ENCODE measurements at places on chromosomes 6 and 20. TPM values are rescaled to one million over a fixed set of nuclear protein-coding genes. Genes with fewer than 3 reads are reported as not detected.

DNA sequence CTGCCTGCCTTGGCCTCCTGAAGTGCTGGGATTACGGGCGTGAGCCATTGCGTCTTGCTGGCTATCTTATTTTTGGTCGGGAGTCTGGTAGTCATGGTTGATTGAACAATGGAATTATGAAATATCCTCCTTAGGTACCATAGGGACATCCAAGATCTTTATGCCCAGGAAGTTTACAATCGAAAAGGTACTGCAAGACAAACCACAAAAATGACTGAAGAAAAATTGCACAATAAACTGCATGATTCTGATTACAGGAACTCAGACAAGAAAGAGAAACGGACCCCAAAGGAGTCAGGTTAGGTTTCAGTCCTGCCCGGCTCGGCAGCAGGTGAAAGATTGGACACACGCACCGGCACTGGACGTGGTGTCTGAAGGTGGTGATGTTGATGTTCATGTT lies 5.3 kb downstream of the SLC26A8 start:
- DNase-seq: no peak

GRCh38 chr6:41437604-41438003 lies 102.2 kb downstream of the NCR2 start:
- DNase-seq: no peak

DNA sequence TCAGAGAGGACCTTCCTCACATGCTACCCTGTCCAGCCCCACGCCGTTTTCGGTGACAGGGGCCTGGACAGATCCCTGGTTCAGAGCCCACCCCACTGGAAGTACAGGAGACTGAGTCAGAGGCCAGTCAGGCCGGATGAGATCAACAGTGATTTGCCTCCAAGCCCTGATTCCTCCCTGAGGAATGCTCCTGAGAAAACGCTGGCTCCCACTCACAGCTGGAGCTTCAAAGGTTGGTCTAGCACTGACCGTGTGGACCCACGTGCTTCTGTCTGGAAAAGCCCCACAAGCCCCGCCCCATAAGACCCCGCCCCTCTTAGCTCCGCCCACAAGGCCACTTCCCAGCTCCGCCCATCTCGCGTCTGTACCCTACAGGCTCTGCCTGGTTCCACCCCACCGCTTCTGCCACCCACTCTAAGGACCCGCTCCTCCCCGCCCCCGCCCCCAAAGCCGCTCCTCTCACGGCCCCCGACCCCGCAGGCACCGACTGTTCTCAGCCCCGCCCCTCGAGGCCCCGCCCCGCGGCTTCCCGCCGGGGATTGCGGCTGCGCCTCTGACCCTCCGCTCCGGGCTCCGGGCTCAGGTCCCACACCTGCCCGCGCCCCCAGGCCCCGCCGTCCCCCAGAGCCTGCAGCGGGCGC lies 64.9 kb upstream of the BHLHE23 start:
- no peak for DNase-seq

DNA sequence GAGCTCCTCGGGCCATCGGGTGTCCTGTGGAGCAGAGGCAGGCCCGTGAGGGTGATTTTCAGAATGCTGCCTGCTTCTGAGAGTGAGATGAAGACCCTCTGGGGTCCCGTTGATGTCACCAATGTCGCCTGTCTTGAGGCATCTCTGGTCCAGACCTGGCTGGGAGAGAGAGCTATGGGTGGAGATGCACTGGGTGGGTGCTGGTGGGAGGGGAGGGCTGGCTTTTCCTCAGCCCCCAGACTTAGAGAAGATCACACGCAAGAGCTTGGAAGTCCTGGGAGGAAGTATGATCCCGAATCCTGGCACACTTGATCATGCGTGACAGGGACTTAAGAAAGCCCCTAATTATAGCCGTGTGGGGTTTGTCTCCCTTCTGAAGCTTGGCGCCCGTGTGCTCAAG lies 103.2 kb upstream of the CD93 start:
- DNase-seq: no peak

DNA sequence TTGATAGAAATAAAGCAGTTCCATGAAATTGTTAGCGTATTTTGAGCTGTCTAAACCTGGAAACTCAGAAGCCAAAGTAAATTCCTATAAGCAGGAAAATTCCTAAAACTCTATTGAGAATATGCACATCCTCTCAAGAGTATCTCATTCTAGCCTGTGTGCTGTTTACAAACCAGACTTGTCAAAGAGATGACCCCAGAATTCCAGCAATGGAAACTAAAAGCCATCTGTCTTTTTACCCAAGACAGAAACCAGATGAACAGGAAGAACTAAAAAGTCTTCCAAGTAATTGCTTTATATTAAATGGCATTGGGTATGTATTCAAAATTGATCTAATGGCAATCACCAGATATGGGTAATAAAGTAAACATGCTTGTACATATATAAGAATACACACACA lies 92.6 kb downstream of the COL19A1 start:
- DNase-seq: no peak

DNA sequence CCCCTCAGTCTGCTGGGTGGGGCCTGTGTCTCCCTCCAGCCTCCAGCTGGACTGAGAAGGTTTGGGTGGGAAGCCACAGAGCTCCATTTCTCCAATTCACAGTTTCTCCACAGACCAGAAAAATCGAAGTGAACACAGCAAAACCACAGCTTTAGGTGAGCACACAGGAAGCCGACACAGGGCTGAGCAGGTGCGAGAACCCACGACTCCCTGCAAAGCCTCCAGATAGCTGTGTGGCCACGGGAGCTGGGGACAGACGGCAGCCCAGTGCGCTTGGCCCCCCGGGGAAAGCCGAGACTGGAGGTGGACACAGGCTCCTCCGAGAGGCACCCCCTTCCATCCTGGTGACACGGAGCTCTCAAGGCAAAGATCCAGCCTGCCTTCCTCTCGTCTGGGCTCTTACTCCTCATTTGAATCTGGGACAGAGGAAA lies 29.0 kb upstream of the MPC1 start:
- DNase-seq: no peak

- no peak for DNase-seq
These were observed 1.0 kb downstream of the CABLES2 start for GRCh38 chr20:62405981-62406513.

DNA sequence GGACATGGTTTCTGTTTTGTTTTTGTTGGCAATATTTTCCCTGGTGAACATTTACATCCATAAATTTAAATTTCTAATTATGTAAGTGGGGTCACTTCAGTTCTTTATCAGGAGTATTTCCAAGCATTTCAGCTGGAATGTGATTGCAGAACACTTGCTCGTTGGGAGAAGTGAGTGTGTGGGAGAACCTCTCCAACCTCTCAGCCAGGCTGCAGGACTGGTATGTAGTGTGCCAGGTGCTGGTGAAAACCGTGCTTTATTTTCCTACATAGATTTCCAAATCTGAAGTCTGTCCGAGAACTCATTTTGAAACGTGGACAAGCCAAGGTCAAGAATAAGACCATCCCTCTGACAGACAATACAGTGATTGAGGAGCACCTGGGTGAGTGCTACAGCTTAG lies 6.3 kb downstream of the RPL7L1 start:
- DNase-seq: no peak

GRCh38 chr6:155248008-155249001 lies 15.5 kb upstream of the CLDN20 start:
- DNase-seq: no peak

DNA sequence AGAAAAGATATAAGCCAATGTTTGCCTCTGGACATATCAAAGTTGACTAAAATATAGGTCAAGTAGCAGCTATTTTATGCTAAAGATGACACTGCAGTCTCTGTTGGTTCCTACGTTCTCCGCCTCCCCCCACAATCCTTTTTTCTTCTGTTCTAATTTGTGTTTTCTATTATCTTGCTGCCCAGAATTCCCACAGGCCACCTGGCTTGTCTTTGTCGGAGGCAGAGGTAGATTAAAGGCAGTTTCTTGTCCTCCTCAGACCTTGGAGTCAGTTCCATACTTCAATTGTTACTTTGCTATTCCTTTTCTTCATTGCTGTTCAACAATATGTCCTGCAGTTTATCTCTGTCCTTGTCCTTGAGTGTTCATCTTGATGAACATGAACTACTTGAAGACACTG lies 3.6 kb upstream of the ELOVL5 start:
- no peak for DNase-seq

DNA sequence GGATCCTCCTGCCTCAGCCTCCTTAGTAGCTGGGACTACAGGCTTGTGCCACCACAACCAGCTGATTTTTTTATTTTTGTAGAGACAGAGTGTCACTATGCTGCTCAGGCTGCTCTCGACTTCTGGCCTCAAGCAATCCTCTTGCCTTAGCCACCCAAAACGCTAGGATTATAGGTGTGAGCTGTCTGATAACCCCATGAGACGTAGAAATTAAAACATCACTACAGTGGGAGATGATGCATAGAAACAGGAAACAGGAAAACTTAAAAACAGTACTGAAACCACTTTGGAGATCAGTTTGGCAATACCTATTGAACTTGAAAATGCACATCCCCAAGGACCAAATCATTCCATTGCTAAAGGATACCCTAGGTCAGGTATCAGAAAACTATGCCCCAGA lies 10.8 kb downstream of the SENP6 start:
- no peak for DNase-seq

DNA sequence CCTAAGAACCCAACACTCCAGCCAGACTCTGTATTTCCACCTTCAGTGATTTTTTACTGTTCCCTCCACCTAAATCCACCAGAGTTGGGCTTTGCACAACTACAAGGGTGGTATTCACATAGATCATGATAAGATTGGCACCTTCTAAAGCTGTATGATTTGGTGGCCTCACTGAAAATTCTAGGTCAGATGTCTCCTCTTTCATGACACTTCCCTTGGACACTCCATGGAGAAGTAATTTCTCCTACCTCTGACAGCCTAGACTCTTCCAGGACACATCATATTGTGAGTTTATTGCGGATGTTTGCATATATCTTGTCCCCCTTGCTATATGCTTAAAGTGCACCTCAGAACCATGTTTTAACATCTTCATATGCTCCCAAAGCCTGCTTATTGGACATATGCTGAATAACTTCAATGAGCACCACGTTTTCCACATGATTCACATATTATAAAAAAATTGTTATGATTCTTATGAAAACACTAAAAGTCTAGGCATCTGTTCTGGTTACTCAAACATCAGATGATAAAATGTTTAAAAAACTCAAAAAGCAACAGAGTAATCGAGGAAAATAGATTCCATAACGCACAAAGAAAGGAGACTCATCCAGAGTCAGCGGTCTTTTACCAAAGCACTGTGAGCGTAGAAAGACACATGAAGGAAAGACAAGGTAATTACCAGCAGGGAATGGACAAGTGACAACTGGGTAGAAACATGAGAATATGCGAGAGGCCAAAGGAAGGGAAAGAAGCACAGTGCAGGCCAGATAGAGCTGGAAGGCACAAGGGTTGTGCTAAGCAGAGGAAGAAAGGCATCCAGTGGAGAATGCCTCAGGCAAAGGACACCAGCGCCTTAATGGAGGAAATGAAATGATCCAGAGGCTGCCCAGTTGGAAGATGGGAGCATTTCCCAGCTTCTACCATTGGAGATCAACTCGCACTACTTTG lies 46.5 kb downstream of the KIF16B start:
- DNase-seq: no peak

DNA sequence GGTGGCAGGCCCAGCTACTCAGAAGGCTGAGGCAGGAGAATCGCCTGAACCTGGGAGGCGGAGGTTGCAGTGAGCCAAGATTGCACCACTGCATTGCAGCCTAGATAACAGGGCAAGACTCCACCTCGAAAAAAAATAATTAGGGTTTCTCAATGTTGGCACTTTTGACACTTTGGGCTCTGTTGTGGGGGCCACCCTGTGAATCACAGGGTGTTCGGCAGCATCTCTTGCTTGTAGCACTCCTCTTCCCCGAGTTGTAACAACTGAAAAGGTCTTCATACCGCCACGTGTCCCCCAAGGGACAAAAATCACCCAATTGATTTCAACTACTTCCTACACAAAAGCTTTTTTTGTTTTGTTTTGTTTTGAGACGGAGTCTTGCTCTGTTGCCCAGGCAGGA lies 53.2 kb upstream of the NFATC2 start:
- DNase-seq: no peak

DNA sequence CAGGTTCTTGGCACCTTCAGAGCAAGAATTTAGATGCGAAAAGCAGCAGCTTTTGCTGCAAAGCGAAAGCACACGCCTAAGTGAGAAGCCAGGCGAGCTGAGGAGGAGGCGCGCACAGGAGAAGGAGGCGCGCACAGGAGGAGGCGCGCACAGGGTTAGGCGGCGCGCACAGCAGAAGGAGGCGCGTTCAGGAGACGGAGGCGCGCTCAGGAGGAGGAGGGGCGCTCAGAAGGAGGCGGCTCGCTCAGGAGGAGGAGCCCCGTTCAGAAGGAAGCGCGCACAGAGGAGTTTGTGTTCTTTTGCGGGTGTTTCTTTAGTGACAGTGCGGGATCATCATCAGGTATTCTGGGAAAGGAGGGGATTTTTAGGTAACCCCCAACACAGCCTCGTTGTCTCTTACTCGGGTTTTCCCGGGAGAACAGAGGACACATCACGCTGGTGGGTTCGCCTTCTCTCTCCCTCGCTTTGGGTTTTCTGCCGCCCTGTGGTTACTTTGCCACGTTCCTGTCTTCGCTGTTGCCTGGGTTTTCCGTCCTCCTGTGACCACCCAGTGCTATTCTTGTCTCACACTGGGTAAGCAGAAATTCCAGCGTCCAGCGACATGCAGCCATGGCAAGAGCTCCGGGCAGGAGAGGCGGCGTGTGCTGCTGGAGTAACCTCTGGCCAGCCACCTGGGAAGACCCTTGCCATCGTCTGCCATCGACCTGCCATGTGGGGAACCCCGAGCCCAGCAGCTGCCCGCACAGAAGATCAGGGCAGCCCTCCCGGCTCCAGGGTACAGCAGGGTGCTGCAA lies 47.0 kb downstream of the WDR27 start:
- no peak for DNase-seq

- no peak for DNase-seq
These were observed 671.7 kb upstream of the CITED2 start for GRCh38 chr6:140046016-140046632.

GRCh38 chr6:21504790-21505189 lies 88.8 kb upstream of the SOX4 start:
- DNase-seq: no peak

HAO1 gene
- total RNA-seq: not detected

CCM2L gene
- not detected for total RNA-seq

OPRM1 gene
- not detected for total RNA-seq

EYA4 gene
- total RNA-seq: 0.58 TPM

HCK gene
- total RNA-seq: 0.34 TPM

CASP8AP2 gene
- 9.7 TPM for total RNA-seq

C4A gene
- total RNA-seq: 1.8 TPM
